Nucleus accumbens (tissue), 56 donors: ENCODE measurements at places on chromosomes 4 and X.

DNA sequence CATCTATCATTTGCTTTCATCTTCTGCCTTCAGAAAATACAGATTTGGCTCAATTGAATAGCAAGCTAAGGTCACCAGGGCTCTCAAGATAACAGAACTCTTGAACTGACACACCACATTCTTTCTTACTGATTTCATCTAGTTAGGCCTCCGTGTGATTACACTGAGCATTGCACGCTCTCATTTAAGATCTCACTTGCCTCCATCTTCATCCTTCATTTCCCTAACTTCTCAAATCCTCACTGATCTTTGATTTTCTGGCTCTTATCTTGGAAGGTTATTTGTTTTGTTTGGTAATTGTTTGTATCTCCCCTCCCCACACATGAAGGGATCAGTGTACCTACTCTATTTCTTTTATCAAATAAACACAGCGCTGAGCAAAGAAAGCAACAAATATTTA, 47.7 kb downstream of the MANBA start:
- DNase-seq = no peak

DNA sequence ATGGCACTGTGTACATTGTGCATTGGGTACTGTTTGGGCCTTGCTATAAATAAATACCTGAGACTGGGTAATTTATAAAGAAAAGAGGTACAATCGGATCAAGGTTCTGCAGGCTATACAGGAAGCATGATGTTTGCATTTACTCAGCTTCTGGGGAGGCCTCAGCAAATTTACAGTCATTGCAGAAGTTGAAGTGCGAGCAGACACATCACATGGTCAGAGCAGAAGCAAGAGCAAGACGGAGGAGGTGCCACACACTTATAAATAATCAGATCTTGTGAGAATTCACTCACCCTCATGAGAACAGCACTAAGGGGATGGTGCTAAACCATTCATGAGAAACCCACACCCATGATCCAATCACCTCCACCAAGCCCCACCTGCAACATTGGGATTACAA, 505.0 kb downstream of the ARAP2 start:
- DNase-seq = no peak

DNA sequence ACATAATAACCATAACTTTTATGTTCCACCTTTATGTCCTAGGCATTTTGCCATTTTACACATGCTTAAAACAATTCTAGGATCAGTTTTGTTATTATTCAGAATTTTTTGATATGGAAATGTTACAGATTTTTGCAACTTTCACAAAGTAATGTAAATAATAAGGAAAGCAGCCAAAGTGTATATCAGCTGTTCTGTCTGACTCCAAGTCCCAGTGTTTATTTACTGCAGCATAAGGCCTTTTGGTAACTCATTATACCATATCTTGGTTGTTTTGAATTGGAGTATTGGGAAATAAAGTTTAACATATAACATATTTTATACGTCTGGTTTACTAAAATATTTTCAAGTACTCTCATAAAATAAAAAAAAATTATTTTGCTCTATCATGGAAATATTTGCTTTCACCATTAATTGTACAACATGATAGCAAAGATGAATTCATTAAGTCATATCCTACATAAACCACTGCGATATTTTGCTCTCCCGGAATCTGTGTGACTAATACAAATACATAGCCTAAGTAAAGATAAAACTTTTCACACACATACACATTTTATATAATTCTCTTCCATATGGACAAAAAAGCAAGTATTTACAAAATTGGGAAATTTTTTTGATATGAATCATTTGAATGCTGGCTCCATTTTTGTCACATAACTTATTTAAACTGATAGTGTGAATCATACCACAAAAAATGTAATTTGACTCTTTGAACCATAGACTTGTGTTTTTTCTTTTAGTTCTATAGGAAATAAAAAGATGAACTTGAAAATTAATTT, 399.0 kb downstream of the PABPC4L start:
- DNase-seq = no peak

DNA sequence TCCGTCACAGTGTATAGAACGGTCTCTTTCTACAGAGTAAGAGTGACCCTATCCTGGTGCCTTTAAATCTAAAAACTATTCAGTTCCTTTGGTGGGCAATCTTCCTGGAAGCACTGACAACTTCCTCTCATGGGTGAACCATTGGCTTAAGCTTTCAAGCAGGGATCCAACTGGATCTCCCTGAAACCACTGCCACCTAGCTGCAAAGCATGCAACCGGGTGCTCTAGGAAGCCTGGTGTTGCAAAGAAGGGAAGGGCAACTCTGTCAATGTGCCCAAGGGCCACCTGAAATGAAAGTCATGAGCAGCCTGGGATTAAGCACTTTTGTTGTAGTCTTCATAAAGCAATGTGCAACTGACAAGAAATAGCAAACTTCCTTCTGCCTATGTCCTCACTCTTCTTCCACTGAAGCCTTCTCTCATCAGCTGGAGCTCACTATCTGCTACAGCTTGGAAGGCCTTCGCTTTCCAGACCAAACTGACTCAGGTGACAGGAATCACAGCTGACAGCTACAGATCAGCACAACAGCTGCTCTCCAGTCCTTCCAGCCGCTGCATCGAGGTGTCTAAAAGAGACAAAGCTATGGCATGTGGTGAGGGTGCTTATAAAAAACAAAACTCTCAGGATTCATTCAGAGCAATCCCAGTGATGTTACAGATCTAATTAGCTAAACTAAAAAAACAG, 46.1 kb downstream of the SETD7 start:
- no peak for DNase-seq

DNA sequence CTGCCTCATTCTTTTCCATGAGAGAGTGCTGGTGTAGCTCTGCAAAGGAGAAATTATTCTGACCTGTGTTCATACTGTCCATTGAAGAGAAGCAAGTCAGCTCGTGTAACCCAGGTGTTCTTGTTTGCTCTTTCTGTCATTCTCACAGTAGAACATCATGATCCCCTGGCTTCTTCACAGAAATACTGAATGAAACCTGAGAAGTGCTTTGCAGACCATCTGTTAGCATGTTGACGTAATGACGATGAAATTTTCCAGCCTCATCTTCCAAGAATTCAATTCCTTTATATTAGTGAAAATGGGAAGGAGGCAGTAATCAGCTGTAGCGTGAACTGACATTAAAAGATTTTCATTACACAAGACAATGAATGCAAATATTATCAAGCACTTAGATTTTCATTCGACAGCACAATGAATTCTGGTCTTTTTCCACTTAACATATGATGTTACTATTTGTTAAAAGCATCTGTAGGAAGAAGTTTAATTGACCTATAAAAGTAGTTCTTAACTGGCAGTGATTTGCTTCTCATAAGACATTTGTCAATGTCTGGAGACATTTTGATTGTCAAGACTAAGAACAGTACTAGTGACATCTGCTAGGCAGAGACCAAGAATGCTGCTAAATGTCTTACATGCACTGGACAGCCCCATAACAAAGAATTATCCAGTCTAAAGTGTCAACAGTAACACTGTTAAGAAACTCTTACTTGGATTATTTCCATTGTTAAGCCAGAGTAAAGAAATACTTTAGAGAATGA, 246.3 kb downstream of the BANK1 start:
- DNase-seq = no peak

DNA sequence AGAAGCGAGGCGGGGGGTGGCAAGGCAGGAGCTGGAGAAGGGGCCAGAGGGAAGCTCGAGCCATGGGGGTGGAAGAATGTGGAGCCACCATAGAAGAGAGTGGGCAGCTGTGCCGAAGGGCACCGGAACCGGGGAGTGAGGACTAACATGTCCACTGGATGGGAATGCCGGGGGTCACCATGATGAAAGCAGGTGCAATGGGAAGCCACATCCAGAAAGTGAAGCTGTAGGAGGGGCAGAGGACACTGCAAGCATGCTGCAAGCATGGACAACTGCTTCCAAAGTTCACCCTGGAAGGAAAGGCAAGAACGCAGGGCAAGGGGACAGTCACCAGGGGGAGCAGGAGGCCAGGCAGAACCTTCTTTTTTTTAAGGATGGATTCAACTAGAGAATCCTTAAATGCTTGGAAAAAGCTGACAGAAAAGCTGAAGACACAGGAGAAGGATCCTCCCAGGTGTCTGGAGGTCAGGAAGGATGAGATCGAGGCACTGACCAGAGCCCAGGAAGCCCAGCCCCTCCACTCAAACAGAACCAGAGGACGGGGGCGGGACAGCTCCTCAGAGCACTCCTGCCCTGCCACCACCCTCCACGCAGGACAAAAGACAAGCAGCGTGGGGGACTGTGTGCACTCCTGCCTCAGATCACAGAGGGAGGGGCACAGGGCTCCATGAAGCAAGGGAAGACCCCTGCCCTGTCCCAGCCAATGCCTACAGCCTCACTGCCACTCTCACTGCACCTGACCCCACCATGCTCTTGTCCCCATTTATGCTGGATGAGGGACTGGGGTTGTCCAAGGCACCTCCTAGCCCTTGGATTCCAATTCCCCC, 169.2 kb downstream of the AFAP1 start:
- no peak for DNase-seq

- no peak for DNase-seq
Observed at GRCh38 chrX:136203951-136204350, 47.2 kb downstream of the MAP7D3 start.

DNA sequence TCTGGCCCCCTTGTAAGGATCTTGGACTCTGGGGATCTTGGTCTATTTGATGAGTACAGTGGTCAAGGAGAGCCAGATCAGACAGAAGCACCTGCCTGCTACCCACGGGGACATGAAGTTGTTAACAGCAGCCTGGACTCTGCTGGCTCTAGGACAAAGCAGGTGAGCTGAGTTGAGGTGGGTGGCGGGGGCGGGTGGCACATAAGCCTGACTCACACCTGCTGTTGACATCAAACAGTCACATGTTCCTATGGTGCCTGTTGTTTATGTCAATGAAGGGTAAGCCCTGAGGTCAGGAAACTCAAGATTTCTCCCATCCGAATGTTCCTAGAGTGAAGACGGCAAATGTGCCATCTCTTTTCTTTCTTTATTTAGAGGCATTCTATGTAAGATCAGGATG, 50.1 kb upstream of the CLNK start:
- DNase-seq = no peak

GRCh38 chr4:114040319-114041116, 61.1 kb upstream of the ARSJ start:
- DNase-seq = no peak

GRCh38 chrX:54043541-54044125, 640 bp downstream of the PHF8 start:
- DNase-seq = peak; percentile 0

GRCh38 chrX:48794911-48795515, 6.9 kb upstream of the HDAC6 start:
- no peak for DNase-seq

GRCh38 chr4:41822325-41822724, 73.8 kb upstream of the PHOX2B start:
- DNase-seq = no peak

- DNase-seq = no peak
Observed at GRCh38 chrX:9681422-9681821, 84.2 kb downstream of the GPR143 start.

DNA sequence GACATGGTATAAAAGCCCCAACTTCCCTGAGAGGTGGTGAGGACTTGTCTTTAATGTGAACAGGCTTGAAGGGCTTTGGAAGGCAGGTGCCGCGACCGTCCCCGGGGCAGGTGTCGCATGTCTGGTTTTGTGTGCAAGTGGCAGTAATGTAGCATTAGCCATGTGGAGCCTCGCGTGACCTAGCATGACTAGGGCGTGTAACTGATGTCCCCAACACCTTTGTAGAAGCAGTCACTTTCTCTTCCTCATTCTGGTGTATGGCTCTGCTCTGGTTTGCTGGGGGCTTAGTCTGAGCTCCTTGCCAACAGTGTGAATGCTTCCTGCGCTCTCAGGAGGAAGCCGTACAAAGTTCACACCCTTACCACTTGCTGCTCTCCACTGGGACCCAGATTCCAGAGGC, 145.7 kb downstream of the AMMECR1 start:
- DNase-seq = no peak

- no peak for DNase-seq
Observed at GRCh38 chr4:182894681-182895275, 22.4 kb downstream of the DCTD start.

DNA sequence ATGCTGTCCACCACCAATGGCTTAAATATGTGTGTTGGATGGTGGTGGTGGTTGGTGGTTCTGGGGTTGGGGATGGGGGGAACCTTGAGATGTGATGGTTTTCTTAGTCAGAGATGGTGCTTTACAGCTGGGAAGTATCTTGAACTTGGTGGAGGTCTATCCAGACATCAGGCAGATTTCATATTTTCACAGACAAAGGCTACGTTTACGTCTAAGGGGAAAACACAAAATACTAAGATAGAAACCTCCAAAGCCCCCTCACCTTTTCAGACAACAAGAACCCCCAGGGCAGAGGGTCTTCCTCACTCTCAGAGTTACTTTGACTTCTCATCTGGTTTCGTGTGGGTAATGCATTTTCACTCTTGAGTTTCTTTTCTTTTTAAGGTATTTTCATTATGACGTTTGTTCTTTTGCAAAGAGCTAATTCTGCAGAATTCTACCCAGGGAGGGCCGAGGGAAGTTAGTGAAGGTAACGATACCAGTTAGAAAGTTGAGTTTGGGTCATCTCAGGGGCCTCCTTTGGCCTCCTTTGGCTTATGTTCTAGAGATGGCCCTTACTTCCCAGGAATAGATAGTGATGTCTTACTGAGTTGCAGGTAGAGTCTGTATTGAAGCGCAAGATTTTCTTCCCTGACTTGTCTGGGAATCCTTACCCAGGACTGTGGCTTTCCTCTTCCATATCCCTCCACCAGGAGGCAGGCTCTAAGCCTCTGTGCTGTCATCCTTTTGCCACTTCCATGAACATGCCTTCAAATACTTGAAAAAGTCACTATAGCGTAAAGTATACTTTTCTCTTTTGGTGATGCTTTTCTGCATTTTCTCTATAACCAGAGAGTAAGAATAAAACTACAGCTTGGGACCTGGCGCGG, 31.9 kb downstream of the RHOH start:
- no peak for DNase-seq

DNA sequence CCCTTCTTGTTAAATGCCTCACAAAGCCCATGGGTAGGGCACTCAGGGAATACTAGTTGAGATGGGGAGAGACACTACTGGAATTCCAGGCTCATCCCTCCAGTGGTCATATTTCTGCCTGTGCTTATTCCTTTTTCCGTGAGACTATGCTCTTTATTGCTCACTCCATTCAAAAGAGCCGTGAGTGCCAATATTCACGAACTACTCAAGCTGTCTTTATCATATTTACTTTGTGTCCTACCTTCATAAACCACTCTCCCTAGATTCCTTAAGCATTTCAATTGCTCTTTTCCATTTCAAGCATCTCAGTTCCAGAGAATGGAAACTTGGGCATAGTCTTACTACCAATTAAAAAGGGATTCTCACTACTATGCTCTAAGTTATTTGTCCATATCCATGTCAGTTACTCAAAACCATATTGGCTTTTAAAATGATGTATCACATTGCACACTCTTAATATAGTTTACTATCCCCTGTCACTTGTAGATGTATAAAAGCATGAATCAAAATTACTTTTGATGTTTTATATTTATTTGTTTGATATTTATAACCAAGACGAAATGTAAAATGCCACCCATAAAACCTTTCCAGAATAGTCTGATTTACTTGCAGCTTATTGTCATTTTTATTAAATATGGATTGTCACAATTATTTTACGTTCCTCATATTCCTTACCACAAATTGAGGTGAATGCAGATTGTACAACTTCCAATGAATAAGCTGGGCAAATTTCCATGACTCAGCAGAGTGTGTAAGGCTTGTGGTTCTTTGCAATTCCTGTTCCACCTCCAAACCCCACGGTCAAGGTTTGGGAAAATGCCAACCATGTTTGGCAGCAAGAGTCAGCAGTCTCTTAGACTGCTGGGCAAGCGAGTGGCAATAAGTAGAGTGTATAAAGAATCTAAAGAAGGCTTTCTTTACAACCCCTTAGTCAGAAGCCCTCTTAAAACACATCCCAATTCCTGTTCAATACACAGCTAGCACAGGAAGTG, 24.4 kb downstream of the ENOX2 start:
- no peak for DNase-seq
